ENCODE measurements at places on chromosomes 1 and 21. TPM values are rescaled to one million over a fixed set of nuclear protein-coding genes. Genes with fewer than 3 reads are reported as not detected.

- no peak for DNase-seq
These were observed 57.1 kb downstream of the ZC3H11B start for GRCh38 chr1:219555806-219556205.

The RNU1-2 gene
- polyA plus RNA-seq, result 9.4 TPM

- DNase-seq, result no peak
These were observed 35.7 kb downstream of the NCF2 start for GRCh38 chr1:183554577-183554976.

The TTC34 gene
- 0.64 TPM for polyA plus RNA-seq

DNA sequence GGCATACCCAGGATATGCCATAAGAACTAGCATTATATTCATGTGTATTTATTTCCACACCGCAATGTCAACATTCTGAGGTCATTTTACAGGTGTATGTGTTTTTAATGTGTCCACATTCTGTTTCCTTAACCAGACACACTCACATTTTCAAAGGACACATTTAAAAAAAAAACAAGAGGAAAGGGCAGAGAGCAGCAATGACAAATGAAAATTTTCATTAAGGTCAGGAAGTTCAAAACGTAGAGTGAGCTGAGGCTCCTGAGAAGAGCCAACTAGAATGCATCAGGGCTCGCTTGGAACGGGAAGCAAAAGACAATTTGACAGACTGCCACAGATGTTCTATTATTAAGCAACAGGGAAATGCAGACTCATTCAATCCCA lies 4.8 kb upstream of the GNPAT start:
- no peak for DNase-seq

DNA sequence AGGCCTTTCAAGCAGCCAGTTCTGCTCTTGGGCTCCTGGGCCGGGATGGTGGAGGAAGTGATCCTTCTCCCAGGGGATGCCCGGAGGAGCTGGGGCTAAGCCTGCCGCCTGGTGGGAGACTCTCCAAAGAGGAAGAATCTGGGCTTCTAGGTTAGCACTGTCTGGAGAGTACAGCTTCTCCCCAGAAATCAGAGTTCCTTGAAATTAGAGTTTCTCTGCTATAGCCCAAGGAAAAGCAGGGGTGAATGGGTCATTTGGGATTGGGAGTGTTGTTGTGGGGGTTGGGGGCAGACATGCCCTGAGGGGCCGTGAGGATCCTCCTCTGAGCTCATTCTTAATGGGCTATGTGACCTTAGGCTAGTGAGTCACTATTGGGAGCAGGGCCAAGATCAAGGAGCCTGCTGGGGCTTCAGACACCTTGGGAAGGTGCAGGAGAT lies 6.5 kb downstream of the LGR6 start:
- DNase-seq, result no peak

GRCh38 chr1:193656841-193657240 lies 470.4 kb upstream of the B3GALT2 start:
- DNase-seq, result no peak

DNA sequence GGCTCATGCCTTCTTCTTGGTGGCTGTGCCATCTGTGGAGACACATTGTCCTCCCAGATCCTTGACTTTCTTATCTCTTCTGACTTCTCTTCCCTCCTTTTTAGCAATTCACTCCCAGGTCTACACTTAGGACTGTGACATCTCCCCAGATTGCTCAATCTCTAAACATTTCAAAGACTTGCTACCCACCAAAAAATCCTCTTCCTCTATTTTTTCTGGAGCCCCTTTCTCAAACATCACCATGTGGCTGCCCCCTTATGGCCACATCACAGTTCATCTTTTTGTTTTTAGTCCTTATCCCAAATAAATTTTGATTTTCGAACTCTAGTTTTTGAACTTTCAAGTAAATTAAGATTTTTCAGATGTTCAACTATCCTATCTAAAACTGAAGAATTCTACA lies 148.6 kb upstream of the HOOK1 start:
- DNase-seq, result no peak

DNA sequence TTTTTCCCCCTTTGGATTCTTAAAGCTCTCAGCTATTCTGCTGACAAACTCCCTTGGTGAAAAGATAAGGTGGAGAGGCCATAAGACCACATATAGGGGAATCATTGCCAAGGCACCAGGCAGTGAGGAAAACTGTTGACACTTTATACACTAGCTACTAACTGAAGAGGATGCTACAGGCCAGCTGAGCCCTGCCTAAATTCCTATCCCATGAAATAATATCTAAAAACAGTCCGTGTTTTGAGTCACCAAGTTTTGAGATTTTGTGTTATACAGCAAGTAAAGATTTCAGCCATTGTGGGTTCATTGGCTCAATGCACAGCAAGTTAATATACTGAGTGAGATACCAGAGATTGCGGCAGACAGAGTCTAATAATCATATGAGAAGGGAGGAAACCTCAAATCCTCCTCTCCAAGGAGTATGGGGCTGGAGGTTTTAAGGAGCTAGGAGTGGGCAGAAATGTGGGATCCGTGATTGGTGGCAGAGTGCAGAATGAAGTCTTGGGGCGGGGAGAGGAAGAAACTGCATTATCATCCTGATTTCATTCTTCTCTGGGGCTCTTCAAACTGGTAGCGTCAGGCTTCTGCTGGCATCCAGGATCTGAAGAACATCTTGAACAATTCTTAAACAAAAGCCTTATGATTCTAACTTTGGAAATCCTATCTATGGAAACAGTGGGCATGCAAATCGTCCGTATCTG lies 9.2 kb downstream of the CLDN8 start:
- DNase-seq, result no peak

DNA sequence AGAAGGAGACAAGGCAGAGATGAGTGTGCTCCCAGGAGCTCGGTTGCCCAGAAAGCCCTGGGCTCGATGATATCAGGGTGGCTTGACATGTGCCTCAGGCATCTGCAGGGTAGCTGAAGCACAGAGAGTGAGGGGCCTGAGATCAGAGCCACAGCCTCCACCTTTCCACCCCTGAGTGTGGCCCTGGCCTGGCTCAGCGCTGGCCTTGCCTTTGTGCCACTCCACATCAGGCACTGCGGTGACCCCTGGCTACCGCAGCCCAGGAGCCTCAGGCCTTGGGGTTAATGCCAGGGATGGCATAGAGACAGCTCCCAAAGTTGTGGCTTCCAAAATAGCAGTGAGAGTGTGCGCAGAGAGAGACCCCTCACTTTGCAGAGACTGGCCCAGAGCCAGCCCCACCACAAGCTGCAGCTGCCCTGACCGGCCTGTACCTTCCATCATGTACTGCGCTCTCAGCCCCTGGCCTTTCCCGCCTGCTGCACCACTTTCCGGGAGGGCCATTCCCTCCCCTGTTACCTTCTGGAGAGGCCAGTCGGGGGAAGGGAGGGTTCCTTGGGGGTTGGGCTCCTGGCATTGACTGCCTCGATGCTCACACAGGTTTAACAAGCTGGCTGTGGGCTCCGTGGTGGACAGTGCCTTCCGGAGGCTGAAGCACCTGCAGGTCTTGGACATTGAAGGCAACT lies 19.5 kb downstream of the PODN start:
- DNase-seq, result peak; percentile 65

The C1orf141 gene
- polyA plus RNA-seq, result 0.26 TPM

- DNase-seq, result no peak
These were observed 49.2 kb upstream of the ATP5PO start for GRCh38 chr21:33964706-33965325.

DNA sequence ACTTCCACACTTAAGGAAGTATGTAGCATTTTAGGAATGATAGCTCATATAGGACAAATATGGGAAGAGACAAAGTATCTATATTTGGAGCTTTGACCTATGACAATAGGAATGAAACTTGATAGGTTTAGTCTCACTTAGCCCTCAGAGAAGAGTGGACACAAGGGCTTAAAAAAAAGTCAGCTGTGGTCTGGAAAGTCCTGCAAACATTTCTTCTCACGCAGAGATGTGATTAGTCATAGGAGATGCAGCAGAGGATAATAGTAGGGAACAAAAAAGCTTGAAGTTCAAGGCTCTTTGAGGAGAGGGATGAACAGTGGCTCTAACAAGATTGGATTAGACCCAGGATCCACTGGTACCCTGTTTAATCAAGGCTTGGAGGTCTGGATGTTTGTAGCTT lies 14.8 kb upstream of the RNF220 start:
- no peak for DNase-seq

DNA sequence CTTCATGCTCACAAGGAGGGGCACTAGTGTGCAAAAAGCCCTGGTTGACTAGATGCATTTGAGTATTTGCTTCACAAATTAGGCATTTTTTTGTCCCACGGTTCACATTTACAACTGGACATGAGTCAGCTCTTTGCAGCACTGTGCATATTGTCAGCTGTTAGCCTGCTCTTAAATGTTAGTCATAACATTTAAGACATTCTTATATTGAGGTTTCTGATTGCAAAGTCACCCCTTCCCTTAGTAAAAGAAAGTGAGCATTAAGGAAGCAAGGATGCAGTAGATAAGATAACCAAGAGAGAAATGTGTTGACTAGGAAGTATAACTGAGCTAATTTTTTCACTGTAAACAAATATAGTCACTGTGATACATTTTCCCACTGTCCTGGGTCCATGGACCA lies 132.6 kb upstream of the CTTNBP2NL start:
- DNase-seq, result no peak

DNA sequence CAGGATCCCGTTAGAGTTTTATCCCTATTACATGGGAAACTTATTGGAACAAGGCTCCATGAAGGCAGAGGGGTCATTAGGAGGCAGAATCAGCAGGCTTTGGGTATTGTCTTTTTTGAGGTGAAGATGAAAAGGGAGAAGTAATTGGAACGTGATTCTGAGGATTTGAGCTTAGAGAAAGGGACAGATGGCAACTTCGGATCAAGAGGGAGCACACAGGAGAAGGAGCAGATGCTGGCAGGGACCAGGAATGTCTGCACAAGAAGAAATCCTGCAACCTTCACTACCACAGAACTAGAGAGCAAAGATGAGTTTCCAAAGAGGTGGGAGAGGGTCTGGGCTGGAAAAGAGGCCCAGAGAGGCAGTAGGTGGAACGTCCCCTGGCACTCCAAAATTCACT lies 202.8 kb downstream of the RRAGC start:
- no peak for DNase-seq

DNA sequence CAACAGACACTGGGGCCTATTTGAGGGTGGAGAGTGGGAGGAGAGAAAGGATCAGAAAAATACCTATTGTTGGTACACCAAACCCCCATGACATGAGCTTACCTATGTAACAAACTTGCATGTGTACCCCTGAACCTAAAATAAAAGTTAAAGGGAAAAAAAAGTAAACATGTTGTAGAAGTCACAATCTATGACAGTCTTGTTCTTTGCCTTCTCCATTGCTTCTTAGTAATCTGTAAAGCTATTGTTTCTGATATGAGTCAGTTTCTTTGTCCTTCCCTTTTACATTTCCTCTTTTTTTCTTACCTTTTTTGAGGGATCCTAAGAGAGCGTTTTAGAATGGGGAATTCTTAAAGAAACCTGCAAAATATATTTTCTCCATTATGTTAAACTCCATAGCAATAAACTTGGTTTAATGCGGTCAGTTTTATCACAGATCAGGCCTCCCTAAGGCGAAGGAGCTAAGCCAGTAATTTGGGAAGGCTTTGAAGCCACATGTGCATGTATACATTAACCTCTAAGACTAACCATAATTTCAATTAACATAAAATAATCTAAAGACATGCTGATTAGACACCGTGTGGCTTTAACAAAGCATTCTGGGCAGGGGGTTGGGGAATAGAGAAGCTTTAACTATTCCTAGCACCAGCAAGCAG lies 77.8 kb upstream of the C1orf105 start:
- DNase-seq, result no peak

The OR10J1 gene
- 0.09 TPM for polyA plus RNA-seq

DNA sequence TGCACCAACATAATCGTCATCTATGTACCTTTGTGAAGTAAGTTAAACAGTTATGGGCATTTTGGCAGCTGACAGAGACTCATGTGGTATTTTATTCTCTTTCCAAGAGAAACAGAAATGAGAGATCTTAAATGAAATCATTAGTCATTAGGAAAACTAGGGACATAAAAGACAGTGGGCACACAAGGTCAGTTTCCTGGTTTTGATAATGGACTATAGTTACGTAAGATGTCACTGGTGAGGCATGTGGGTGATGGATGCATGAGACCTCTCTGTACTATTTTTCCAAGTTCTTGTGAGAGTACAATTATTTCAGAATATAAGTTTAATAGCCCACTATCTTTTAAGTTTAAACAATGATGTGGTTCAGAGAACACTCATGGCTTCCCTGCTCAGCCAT lies 216.9 kb downstream of the APP start:
- DNase-seq, result no peak

The DNM3 gene
- polyA plus RNA-seq, result 5.6 TPM

- DNase-seq, result no peak
These were observed 19.8 kb downstream of the CAMTA1 start for GRCh38 chr1:6805004-6805416.

The MXRA8 gene
- 150 TPM for polyA plus RNA-seq

DNA sequence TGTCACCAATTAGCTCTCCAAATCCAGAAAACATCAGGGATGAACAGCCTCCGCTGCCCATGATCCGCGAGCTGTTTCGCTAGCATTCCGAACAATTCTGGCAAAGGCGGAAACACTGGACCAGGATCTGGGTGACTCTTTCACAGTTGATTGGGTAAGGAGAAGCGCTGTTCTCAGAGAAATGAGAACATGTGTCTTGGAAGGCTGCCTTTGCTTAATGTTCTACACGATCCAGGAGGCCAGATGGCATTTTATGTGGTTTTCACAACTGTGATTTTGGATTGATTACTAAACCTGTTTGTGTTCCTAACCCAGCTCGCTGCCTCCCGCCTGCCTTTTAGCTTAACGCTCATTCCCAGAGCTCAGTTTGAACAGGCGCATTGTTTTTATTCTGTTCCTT lies 144.0 kb downstream of the KIF26B start:
- no peak for DNase-seq

- no peak for DNase-seq
These were observed 2.7 kb downstream of the MIER1 start for GRCh38 chr1:66927528-66927927.

DNA sequence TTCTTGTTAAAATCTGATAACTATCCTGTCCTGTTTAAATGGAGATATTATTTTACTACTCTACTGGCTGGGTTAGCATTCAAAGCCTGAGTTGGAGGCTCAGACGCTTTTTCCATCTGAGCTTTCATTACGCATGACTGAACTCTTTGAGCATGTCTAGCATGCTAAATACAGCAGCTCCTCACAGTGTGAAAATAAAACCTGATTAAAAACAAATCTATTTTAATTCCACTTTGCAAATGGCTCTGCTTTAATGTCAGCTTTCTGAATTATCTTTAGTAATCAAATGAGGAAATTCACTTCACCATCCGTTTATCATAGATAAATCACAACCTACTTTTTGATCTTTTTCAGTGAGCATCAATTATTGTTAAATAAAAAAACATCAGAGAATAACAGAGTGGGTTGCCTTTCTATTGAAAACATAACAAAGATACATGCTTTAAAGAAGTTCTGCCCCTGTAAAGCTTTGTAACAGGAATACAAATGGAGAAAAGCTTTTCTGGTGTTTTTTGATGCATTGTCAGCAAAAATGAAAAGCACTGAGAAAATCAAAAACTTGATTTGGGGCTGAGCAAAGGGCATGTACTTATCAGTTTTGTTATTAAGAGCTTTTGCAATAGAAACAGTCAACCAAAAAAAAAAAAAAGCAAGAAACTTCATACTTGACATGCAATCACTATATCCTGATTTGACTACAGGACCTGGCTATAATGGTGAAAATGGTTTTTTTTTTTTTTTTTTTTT lies 3.5 kb upstream of the SPEN start:
- no peak for DNase-seq
